ENCODE measurements at places on chromosomes 2 and 18.

DNA sequence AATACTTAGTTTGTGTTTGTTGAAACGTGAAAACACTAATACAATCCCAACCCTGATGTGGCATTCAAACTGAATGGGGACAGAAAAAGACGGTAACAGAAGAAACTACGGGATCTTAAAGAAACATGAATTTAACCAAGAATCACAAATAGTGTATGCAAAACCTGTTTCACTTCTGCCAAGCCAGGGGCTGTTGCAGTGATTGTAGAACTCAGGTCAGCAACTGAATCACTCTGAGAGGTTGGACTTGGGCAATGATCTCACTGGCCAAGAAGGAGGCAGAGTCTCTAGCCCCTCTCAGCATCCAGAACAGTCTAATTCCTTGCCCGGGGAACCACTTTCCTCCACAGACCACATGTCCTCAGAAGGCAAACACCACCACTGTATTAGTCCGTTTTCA lies 54.9 kb upstream of the CRIM1 start:
- DNase-seq, result no peak

- DNase-seq, result no peak
Measured at GRCh38 chr2:171447675-171448074, 13.6 kb downstream of the DCAF17 start.

DNA sequence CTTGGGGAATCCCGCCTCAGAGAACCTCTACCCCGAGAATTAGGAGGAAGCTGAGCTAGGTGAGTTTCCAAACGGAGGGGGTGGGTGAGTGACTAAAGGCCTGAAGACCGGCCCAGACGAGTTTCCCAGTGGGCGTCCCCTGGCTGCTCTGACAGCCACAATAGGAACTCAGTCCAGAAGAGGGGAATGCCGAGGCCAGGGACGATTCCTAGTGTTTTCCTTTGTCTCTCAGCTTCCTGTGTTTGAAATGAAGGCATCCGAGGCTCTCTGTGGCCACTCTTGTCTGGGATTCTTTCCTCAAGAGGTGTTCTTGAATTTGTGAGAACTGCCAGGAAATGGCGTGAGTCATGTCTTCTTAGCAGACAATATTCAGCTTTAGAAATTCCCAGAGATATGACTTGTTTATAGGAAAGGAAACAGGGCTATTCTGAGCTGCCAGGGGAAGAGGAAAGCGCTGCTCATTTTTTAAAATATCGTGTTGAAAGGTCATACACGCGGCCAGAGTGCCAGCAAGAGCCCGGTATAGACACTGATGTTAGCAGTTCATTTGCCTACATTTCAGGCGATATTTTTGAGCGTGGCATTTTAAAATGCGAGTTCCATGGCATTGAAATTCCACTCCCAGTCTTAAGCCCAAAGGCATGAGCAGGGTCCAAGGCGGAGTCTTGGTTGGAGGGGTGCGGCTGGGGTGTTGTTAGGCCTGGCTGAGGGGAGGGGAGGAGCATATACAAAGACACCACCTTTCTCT lies 169.1 kb upstream of the KLF7 start:
- no peak for DNase-seq

- DNase-seq, result no peak
Measured at GRCh38 chr2:128663371-128664050, 344.8 kb upstream of the HS6ST1 start.

GRCh38 chr2:42045848-42046748 lies 1.7 kb upstream of the PKDCC start:
- no peak for DNase-seq

GRCh38 chr2:176507786-176508185 lies 238.5 kb downstream of the MTX2 start:
- DNase-seq, result no peak

- DNase-seq, result no peak
Measured at GRCh38 chr2:239119346-239120126, 271.7 kb downstream of the TWIST2 start.

- no peak for DNase-seq
Measured at GRCh38 chr18:62610351-62610700, 87.5 kb downstream of the ZCCHC2 start.

GRCh38 chr18:73690222-73690621 lies 457.4 kb downstream of the FBXO15 start:
- no peak for DNase-seq

- no peak for DNase-seq
Measured at GRCh38 chr18:47821314-47821713, 109.1 kb downstream of the SMAD2 start.

DNA sequence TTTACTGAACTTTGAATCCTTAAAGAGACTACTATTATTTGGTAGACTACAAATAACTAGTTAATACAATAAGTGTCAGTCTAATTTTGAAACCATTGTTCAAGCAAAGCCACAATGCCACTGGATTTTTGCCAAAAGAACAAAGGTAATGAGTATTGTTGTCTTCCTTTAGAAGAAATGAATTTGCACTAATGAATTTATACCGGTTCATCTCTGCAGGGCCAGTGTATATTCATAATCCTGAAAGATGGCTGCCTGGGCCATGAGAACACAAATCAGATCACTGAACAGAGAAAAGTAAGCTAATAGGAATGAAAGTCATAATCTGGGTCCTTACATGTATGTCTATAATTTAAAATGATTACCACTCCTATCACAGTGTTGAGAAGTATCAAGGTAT lies 31.2 kb downstream of the GCFC2 start:
- DNase-seq, result no peak

DNA sequence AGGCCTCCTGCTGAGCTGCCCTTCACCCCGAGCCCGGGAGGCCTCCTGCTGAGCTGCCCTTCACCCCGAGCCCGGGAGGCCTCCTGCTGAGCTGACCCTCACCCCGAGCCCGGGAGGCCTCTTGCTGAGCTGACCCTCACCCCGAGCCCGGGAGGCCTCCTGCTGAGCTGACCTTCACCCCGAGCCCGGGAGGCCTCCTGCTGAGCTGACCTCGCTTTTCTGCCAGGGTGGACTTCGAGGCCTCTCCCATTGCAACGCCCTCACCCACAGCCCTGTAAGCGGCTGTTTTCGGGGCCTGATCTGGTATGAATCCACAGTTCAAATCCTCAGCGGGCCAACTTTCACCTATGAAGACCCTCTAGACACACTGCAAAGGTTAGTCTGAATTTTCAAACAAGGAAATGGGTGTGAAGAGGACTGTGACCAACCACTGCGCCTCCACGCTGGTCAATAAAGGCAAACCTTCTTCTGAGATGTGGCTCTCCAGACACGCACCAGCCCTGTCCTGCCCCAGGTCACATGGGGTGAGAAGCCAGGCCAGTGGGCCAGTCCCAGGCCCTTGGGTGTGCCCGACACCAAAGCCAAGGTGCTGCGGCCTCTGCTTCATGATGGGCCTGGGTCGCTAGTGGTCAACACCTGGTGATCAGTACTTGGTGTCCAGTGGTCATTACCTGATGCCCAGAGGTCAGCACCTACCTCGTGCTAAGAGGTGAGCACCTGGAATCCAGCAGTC lies 225.1 kb upstream of the SALL3 start:
- no peak for DNase-seq

- DNase-seq, result no peak
Measured at GRCh38 chr2:85579266-85579935, 2.0 kb downstream of the VAMP8 start.

DNA sequence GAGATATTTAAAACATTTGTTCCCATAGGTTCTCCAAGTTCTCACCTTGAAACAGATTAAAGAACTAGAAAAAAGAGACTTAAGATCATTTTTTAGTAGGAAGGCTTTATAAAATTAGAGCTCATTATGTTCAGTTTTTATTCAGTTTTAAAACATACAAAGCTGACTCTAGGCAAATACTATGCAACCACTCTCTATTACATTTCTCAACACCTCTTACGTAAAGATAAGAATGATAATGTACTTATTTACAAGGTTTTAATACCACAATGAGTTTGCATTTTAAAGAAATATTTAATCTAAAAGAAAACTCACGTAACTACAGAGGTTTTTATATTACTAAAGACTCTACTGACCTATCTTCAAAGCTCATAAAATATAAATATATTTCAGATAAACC lies 68.8 kb downstream of the TMEM131 start:
- no peak for DNase-seq

DNA sequence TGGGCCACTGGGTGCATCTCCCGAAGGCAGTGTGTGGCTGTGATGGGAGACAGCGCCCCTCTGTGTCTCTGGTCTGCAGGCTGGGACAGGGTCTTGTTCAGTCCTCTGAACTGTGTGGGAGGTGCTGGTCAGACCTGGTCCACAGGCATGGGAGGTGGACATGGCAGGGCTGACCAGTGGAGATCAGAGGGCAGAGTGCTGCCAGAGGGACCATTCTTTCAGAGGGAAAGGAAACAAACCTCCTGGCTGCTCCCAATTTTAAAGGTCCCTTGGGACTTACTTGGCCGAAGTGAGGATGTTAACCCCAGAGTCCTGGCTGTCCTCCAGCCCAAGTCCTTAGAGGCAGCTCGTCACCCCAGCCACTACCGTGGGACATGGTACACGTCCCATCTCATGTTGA lies 4.0 kb downstream of the CAPN13 start:
- no peak for DNase-seq

- DNase-seq, result no peak
Measured at GRCh38 chr2:104046466-104046865, 807.4 kb upstream of the POU3F3 start.

DNA sequence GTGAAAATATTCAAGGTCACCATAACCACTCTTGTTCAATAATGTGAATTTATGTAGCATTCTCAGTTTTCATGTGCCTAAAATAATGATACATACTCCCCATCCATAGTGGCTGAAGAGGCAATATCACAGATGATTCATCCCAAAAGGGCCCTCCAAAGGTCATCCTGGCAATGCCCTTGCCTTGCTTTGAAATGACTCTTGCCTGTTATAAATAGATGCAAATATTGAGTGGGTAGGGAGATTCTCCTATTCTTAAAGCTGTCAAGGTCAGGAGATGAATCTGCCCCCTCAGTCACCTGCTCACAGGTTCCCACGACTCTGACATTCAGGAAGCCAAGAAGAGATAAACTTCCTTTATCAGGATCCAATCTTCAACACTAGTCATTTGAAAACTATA lies 490.5 kb downstream of the TNS1 start:
- DNase-seq, result no peak

GRCh38 chr2:226352941-226353560 lies 446.6 kb downstream of the IRS1 start:
- no peak for DNase-seq

DNA sequence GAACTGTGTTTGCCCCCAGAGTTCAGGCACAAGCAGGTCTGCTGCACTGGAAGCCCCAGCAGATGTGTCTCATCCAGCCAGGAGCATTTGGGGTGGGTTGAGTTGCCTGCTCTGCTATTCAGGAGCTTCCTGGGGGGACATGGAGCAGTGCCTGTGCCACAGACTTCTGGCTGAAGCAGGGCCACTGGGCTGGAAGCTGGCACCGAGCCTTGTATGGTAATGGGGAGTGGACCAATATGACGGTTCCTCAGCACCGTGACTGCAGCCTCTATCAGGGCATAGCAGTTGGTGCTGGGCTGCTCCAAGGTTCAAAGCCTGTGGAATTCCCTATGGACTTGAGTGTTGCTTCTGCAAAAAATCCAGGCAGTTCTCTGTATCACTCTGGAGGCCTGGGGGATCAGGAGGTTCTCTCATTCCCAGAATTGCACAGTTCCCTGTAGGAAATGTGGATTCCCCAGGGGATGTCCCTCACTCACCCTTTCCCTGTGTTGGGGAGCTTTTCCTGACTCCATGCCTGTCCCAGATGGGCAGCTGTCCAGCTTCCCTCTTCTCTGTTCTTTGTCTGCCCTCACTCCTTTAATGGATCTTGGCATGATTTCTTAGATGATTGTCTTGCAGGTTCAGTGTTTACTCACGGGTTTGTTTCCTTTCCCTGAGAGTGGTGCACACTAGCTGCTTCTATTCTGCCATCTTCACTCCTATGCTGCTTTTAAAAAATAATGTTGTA lies 37.2 kb upstream of the THSD7B start:
- DNase-seq, result no peak

All from stimulated activated CD8-positive, alpha-beta memory T cell treated with anti-CD3 and anti-CD28 coated beads, Interleukin-7, amount 100 ng/mL, for 1 hour (primary cell).